MV-4-11 (cell line): ENCODE measurements at places on chromosomes 12 and 14.

GRCh38 chr14:75449696-75450095 is 21.9 kb downstream of the JDP2 start:
- DNase-seq: no peak

DNA sequence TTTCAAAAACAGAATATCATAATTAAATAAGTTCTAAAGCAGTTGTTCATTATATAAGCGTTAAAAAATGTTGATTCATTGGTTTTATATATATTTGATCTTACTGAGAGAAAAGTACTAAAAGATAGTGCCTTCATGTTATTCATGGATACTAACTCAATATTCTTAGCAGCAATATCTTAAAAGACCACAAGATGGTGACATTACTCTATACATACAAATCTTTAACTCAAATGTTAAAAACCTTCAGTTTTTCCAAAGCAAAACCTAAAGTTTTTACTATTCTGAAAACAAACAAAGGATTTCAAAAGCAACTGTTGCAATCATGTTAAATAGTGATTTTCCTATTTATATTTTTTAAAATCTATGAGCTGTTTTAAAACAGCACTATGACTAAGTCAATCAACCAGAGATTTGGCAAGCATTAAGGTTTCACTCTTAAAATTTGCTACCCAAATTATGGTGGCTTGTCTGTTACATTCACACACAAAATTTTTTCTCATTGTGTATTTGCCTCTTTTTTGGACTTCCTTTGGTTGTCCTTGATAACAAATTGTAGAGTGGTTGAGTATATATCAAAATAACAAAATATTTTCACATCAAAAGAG is 50.1 kb upstream of the RERGL start:
- peak; percentile 59 for DNase-seq

- no peak for DNase-seq
Observed at GRCh38 chr12:34302131-34302885, 280.0 kb downstream of the ALG10 start.

- no peak for DNase-seq
Observed at GRCh38 chr14:69848903-69849391, 30.3 kb upstream of the SMOC1 start.

GRCh38 chr14:36426836-36427235 is 93.2 kb downstream of the NKX2-1 start:
- DNase-seq: no peak

- no peak for DNase-seq
Observed at GRCh38 chr12:32765906-32766305, 10.2 kb upstream of the YARS2 start.

- no peak for DNase-seq
Observed at GRCh38 chr12:116933091-116933490, 22.3 kb downstream of the FBXW8 start.

GRCh38 chr14:34081101-34081575 is 130.3 kb upstream of the EGLN3 start:
- no peak for DNase-seq

GRCh38 chr12:5376591-5377207 is 55.2 kb upstream of the NTF3 start:
- no peak for DNase-seq

- no peak for DNase-seq
Observed at GRCh38 chr12:114165921-114166320, 199.8 kb upstream of the RBM19 start.

DNA sequence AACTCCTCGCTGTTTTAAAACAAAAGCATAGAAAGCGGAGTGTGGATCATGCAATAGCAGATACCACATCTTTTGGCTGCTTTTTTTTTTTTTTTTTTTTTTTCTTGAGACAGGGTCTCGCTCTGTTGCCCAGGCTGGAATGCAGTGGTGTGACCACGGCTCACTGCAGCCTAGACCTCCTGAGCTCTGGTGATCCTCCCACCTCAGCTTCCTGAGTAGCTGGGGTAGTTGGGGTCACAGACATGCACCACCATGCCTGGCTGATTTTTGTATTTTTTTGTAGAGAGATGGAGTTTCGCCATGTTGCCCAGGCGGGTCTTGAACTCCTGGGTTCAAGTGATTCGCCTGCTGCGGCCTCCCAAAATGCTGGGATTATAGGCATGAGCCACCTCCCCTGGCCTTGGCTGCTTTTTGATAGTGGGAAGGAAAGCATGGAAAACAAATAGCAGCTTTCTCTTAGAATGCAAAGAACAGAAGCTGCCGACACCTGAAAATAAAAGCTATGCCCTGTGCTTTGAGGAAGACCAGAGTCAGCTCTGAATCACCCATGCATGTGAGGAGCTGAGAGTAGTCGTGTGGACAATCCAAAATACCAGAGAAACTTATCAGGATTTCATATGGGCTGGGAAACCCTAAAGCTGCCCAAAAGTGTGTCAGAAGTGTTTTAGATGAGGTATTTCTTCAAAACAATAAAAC is 3.6 kb upstream of the ELK3 start:
- DNase-seq: no peak

DNA sequence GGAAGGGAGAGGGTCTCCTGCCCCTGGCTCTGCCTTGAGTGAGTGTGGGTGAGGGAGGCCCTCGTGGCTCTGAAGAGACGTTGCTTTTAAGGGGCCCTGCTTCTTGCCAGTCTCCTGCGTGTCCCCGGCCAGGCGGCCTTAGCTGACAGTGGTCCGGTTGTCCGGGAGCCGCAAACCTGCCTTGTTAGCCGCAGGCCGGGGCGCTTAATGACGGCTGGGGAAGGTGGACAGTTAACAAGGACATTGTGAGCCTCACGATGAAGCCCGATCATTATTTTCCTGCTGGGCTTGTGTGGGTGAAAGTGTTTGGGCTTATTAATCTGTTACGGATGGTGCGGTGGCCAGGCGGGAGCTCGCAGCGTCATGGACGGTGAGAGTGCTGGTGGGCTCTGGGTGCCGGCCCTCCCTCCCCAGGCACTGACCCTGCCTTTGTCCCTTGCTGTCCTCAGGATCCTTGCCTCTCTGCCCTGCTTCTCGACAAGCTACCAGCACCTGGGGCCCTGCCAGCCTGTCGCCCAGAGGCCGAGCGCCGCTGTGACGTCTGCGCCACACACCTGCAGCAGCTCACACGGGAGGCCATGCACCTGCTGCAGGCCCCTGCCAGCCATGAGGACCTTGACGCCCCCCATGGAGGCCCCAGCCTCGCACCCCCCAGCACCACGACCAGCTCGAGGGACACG is 13.3 kb downstream of the KIF26A start:
- no peak for DNase-seq

DNA sequence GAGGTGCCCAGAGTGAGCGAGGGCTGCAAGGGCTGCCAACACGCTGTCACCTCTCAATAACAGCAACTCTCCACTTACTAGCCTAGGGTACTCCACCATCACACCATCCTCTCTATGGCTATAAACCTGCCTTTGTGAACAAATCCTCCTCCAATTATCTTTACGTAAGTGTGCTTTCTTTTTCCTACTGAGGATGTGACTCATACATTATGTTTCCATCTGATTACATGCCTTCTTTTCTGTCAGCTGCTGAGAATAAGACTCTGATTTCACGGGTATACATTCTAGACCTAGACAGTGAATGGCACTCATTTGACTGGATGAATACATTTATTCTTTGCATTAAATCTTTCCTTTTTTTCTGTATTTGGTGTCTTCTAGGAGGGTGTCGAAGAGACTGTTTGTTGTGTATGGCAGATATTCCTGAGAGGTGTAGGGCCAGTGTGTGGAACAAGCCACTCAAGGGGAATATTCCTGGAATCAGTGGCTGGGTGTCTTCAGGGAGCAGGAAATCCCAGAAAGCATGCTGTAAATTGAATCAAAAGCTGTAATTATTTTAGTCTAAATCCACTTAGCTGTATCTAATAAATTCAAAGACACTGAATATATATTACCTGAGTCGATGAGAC is 327.3 kb upstream of the TMTC1 start:
- DNase-seq: no peak

DNA sequence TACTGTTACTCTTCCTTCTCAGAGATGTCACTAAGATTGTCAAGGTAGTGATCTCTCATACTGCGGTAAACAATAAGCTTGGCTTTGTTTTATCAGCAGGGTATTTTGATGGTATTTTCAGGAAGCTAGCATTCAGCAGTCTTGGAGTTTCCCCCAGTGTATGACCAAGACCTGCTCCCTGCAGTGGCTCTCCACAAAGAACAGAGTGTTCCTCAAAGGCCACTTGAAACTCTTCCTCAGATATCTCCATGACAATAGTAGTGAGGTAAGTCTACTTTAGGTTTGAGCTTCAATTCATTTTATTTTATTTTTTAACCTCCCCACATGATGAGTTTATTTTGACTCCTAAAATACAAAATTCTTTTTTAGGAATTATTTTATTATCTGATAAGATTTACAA is 74.0 kb upstream of the G2E3 start:
- no peak for DNase-seq

DNA sequence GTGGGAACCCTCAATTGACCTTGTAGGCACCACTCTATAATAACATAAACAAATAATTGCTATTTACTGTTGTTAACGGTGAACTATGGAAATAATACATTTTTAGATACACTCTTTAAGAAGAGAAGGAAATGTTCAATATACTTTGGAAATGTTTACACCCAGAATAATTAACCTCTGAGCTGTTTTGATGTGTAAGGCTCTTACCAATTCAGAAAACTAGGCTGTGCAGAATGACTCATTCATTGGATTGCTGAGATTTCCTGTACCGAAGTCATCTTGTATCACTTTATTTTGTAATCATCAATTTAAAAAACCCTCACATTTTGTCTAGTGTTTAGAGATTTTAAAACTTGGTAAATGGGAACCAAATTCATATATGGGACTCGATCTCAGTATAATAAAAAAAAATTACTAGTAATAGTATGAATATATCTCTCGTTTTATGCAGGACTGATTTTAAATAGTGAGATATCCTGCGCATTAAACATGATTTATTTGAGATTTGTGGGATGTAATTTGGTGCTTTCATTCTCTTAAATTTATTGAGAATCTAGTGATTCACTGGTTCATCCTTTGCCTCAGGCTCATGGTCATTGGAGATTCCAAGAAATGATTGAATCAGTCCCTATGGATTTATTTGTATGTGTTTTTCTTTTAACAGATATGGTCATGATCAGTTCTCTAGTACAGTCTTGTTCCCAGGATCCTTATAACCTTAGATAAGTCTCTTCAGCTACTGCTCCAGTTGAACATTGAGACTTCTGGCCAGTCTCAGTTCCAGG is 3.9 kb downstream of the SAMD4A start:
- DNase-seq: no peak

- no peak for DNase-seq
Observed at GRCh38 chr14:98189511-98189910, 1082.5 kb downstream of the BCL11B start.

DNA sequence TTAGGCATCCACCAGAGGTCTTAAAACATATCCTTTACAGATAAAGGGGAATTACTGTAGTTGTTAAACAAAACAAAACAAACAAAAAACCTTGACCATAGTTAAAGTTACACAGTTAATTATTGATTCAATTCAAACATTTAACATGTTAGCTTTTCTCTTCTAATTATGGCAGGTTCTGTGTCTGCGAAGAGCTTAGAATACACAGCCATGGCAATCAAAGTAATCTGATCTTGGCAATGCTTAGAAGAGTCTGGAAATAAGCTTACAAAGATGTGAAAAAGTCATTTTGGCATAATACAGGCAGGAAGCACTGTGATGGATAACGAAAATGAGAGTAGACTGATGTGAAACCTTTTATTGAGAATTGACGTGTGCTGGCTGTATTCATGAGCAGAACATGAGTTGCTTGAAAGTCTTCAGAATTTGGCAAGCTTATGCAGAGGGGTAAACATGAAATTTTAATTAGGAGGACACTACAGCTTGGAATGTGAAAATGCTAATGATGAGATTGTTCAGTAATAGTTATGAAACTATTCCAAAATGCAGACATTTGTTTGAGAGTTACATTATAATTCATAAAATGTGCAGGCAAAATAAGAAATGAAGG is 629.6 kb downstream of the FSCB start:
- no peak for DNase-seq

DNA sequence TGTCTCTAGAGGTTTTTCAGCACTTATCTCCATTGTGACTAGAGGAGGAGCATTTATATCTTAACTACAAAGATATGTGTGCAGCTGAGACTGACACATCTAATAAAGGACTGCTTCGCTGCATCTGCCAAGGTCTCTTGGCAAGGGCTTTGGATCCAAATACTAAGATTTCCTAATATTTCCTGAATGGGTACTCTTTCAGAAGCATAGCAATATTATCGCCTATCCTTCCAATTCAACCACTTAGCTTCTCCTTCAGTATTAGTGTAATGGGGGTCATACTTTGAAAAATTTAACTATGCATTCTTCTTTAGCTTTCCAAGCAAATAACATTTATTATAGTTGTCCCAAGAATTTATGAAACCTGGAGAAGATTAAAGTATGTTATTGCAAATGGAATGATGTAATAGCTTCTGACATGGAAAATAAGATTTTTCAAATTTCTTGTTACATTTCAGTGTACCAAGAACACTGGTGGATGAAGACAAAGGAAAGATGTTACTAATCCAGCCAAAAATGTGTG is 243.0 kb upstream of the PDE3A start:
- no peak for DNase-seq

- no peak for DNase-seq
Observed at GRCh38 chr14:102805941-102806340, 28.7 kb downstream of the TRAF3 start.

GRCh38 chr14:90732139-90732538 is 84.1 kb downstream of the TTC7B start:
- peak; percentile 87 for DNase-seq

- no peak for DNase-seq
Observed at GRCh38 chr12:52946797-52947547, 1.9 kb upstream of the KRT18 start.

DNA sequence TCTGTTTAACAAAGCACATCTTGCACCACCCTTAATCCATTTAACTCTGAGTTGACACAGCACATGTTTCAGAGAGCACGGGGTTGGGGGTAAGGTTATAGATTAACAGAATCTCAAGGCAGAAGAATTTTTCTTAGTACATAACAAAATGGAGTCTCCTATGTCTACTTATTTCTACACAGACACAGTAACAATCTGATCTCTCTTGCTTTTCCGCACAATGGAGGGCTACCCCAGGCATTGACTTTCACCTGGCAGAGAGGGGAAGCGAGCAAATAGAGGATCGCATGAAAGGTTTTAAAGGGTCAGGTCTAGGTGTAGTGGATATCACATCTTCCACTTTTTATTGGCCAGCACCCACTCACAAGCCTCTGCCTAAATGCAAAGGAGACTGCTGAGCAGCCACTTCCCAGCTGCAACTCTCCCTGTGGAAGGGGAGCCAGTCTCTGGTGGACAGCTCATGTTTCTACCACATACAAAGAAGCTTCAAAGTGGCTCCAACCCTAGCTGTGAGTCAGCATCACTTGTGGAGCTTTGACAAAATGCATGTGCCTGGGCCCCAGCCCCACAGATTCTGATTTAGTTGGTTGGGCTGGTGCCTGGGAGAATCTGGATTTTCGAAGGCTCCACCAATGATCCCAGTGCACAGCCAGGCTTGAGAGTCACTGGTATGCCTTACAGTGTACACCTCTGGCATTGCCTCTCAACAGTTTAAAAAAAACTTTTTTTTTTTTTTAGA is 7.2 kb upstream of the FNTB start:
- peak; percentile 20 for DNase-seq
